Non-pigmented ciliary epithelial cell (primary cell): ENCODE measurements at places on chromosomes 12 and 14.

DNA sequence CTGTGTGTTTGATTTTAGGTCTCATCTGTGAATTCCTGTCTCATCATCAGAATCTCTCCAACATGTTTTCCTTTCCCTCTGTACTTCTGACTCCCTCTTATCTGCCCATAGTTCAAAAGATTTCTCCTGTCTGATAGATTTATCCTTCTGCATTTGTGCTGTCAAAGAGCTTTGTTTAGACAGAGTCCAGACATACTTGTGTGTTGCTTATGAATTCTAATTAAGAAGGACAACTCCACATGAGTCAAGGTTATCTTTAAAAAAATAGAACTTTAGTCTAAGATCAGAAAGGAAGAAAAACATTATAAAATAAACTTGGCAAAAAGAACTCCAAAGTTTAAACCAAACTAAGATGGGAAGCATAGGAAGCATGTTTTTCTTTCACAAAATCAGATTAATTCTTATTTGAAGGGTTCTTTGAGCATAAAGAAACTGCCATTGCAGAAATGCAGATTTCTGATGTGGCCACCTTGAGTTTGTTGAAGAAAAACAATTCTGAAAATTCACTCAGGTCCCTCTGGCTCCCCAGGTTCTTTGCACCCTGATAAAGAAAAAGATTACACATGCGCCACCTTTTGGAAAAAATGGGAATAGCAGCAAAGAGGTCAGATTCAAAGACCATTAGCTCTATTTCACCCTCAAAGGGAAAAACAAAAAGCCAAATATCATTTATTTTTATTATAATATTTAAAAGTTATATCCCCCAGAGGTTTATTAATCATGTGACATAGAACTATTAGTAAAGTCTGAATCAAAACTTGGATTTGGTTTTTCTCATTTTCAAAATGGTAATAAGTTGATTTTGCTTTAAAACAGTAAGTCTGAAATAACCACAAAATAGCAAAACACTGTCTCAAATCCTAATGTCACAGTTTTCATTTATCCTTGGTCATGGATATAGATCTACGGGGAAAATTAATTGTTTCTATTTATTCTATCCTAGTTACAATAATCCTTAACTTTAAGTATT, 143.7 kb upstream of the DCN start:
- peak; percentile 24 for DNase-seq

DNA sequence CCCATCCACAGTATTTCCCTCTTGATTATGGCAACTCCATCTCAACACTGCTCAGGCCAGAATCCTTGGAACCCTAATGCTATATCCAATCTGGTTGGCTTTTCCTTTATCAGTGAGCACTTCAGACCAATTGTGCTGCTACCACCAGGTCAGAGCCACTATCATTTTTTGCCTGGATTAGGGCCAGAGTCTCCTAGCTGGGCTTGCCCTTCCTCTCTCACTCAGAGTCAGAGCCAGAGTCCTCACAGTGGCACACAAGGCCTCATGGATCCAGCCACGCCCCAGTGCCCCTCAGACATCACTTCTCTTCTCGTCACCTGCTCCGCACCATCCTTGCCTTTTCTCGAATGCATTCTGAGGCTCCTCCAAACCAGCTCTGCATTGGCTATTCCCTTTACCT, 211.1 kb downstream of the ANO6 start:
- no peak for DNase-seq

DNA sequence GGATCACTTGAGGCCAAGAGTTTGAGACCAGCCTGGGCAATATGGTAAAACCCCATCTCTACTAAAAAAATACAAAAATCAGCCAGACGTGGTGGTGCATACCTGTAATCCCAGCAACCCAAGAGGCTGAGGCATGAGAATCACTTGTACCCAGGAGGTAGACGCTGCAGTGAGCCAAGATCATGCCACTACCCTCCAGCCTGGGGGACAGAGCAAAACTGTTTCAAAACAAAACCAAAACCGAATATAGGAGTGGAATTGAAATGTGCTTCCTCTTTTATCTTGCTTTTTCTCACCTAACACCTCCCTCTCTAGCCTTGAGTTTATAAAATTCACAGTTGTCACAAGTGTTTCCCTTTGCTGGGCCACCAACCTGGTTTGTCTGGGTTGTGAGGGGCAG, 181.9 kb downstream of the PAH start:
- no peak for DNase-seq

- DNase-seq, result no peak
These were observed 43.0 kb downstream of the SERPINA3 start for GRCh38 chr14:94655169-94655710.

GRCh38 chr12:82517027-82517426, 158.7 kb downstream of the METTL25 start:
- DNase-seq, result peak; percentile 1

DNA sequence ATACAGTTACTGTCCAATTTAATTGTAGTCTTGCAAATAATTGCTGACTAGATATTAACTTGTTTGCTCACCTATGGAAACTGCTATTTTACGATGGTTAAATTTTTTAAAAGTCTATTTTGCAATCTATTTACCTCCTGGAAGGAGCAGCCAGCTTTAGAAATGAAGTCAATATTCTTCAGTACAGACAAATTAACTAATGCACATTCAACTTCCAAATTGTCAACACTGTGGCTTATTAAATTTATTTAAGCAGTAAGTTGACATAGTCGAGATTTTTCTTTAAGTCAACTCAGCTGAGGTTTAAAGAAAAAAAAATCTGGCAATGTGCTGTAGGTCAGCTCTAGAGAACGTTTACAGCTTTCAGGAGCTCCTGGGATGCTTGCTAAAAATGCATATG, 221.2 kb downstream of the SSPN start:
- no peak for DNase-seq

- peak; percentile 71 for DNase-seq
These were observed 14.2 kb downstream of the ELK3 start for GRCh38 chr12:96208346-96208745.

GRCh38 chr12:50641566-50641965, 122.3 kb upstream of the ATF1 start:
- no peak for DNase-seq

DNA sequence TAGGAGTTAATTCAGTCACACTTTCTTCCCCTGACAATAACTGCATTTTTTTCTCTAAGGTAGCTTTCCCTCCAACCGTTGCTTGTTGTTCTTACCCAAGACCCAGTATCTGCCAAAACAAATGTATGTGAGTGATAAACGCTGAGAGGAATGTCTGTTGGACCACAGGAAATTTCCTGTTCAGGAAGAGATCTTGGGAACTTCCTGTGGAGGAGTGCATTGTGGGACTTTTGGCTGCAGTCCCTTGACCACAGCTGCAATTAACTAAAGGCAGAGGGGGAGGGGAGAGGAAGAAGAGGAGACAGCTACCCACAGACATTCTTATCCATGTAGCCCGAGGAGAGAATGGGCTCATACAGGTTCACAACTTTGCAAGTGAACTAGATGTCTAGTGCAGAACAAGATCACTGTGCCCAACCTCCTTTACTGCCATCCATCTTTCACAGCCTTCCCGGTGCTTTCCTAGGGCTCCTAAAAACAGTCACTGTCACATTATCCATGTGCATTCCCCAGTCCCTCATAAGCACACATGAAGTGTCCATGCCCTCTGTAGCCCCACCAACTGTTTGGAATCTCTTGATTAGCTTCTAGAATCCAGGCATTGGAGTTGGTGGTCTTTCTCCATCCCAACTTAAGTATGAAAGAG, 149.5 kb downstream of the ETV6 start:
- DNase-seq, result peak; percentile 85

GRCh38 chr14:31510222-31510621, 22.4 kb upstream of the GPR33 start:
- DNase-seq, result no peak

GRCh38 chr12:117792877-117793424, 175.8 kb downstream of the KSR2 start:
- no peak for DNase-seq

DNA sequence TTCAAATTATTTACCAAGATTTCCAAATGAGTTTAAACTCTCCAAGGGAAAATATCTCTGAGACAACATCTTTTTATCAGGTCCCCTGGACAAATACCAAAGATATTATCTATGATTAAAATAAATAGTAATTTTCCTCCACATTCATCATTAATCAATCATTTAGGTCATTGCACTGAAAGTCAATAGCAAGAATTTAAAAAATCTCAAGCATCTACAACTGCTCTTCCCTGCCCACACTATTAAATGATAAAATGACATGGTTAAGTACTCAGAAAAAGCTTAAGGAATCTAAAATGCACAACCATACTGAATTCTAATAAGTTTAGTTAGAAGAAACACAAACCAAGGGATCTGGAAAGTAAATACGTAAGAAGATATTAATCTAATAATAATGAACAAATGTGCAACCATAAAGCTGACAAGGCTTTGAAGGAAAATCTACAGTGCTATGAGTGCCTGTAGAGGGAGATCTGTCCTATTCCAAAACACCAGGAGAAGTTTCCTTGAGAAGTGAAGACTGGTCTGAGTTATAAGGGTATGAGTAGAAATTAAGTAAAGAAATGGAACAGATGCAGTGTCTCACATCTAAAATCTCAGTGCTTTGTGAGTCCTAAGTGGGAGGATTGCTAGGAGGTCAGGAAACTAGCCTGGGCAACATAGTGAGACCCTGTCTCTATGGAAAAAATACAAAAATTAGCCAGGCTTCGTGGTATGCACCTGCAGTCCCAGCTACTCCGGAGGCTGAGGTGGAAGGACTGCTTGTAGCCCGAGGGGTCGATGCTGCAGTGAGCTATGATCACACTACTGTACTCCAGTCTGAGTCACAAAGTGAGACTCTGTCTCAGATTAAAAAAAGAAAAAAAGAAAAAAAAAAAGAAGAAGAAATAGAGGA, 19.2 kb downstream of the INTS13 start:
- no peak for DNase-seq

GRCh38 chr12:62787023-62787422, 147.9 kb downstream of the PPM1H start:
- no peak for DNase-seq

- no peak for DNase-seq
These were observed 275.0 kb upstream of the KITLG start for GRCh38 chr12:88855301-88855700.

DNA sequence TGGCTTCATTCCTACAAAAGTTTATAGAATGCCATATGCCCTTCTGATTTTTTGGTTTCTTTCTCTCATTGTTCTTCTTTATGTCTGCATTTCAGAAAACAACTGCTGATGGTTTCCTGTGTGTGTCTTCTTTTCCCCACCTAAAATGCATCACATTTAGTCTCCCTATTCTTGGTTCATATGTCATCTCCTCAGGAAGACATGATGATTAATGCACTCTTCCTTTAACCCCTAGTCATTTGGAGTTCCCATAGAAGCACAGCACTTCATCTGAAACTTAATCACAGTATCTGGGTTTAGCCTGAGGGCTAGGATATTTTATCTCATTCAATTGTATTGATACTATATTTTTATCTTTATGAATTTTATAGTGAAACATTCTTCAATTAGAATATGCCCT, 21.5 kb downstream of the GNPNAT1 start:
- DNase-seq, result no peak

GRCh38 chr12:74499192-74499591, 38.4 kb upstream of the ATXN7L3B start:
- no peak for DNase-seq

- no peak for DNase-seq
These were observed 176.6 kb downstream of the NRXN3 start for GRCh38 chr14:78346747-78347146.

DNA sequence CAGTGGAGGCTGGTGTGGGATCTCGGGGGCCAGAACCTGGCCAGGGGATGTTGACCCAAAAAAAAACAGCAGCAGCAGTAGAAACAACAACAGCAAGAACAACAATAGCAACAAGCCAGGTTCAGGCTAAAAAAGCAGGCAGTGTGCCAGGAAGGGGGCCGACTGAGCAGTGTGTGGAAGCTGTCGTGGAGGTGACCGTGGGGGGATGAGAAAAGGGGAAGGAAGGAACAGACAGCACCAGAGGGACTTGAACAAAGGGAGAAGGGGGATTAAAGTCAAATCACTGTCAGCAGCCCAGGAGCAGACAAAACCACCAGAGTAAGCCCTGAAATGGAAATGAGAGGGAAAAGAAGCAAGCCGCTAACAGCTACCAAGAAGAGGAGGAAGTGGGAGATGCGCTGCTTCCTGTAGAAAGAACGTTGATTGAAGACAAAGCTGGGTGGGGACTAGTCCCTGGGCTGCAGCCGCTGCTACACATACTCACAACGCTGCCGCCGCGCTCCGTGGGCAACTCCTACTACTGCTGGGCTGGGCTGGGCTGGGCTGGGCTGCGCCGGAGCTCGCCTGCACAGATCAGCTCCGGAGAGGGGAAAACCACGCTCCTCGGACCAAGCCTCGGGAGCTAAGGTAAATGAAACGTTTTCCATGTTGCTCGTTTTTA, at the start of gene GNG2:
Gene GNG2 (plus strand): TSS at position 449 of the 661 bp plus-strand sequence. CDS start 90,067 bp downstream, outside the sequence.
- no peak for DNase-seq
